Kidney epithelial cell (primary cell): ENCODE measurements at places on chromosomes 6 and 20. TPM values are rescaled to one million over a fixed set of nuclear protein-coding genes. Genes with fewer than 3 reads are reported as not detected.

CYP39A1 gene
- total RNA-seq, result 0.14 and 0.29 TPM in 2 replicates

NECAB3 gene
- 17.5 and 20.6 TPM in 2 replicates for total RNA-seq

C6orf141 gene
- 3.7 and 6.5 TPM in 2 replicates for total RNA-seq

LGSN gene
- total RNA-seq, result not detected in 2 replicates

ELOVL5 gene
- 63.6 and 74.6 TPM in 2 replicates for total RNA-seq

DEF6 gene
- 3.2 and 3.6 TPM in 2 replicates for total RNA-seq
